ENCODE measurements at places on chromosomes 3 and 15.

DNA sequence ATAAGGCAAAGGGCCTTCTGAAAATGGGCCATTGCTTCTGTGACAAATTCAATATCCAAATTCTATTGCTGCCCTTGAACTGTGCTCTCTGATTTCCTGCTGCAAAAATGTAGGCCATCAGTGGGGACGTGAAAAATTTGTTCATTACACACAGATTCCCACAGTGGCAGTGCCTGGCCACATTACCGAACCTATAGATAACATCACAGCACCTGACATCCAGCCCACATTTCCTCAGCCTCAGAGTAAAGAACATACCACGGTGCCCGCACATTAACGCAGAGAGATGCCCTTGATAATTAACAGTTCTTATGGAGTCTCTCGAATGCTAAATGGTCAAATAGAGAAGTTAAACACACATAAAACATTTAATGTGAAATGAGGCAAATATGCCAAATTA lies 931.6 kb upstream of the CFAP20DC start:
- no peak for DNase-seq

GRCh38 chr3:25292595-25292994 lies 135.5 kb upstream of the RARB start:
- DNase-seq: no peak

DNA sequence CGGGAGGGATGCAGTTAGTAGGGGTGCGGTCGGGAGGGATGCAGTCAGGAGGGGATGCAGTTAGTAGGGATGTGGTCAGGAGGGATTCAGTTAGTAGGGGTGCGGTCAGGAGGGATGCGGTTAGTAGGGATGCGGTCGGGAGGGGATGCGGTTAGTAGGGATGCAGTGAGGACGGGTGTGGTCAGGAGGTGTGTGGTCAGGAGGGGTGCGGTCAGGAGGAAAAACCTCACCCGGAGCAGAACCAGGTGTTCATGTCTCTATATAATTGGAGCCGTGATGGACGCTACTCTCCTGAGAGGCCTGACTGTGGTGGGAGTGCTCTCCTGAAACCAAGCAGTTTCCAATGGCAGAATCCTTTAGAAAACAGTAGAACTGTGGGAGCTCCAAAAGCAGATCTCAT lies 95.8 kb downstream of the BDH1 start:
- DNase-seq: peak; percentile 47

DNA sequence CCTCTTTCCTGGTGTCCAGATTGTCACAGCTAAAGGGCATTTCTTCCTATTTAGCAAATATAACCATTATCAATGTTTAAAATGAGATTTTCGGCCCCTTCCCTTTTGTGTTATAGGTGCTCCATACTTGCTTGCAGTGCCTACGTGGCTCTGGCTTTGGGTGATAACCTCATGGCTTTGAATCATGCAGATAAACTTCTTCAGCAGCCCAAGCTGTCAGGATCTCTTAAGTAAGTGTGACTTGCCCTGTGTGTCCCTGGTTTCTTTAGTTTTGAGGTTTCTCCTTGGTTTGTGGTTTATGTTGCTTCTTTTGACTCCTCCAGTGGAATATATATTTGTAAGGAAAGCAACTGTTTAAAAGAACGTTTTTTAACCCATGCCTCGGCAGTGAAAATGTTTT lies 58.5 kb upstream of the TRIM71 start:
- no peak for DNase-seq

GRCh38 chr3:105827959-105828358 lies 40.9 kb downstream of the CBLB start:
- no peak for DNase-seq

DNA sequence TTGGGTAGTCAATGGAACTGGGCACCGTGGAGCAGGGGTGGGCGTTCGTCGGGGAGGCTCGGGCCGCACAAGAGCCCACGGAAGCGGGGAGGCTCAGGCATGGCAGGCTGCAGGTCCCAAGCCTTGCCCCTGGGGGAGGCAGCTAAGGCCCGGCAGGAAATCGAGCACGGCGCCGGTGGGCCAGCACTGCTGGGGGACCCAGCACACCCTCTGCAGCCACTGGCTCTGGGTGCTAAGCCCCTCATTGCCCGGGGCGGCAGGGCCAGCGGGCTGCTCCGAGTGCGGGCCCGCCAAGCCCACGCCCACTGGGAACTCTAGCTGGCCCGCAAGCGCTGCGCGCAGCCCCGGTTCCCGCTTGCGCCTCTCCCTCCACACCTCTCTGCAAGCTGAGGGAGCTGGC lies 21.5 kb upstream of the C2CD4B start:
- no peak for DNase-seq

DNA sequence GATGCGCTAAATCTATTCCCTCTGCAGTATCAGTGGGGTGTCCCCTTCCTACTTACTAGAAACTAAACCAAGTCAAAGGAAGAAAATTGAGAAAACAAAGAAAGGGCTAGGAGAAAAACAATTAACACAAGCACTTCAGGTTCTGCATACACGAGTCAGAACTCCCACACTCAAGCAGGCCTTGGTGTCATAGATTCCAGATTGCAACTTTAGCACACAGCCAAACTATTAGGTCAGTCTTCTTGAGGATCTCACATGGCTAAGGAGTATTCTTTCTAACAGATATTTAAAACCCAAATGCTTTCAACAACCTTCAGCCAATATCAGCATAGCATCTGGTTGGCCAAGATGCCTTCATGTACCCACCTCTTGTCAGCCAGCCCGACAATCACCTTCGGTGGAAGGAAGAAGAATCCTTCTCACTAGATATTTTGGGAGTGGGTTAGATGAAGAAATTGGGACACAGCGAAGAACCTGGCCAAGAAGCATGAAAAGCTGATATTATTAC lies 340.0 kb downstream of the VPS13C start:
- no peak for DNase-seq

- DNase-seq: no peak
Measured at GRCh38 chr3:194631696-194632095, 1.5 kb downstream of the TMEM44 start.

DNA sequence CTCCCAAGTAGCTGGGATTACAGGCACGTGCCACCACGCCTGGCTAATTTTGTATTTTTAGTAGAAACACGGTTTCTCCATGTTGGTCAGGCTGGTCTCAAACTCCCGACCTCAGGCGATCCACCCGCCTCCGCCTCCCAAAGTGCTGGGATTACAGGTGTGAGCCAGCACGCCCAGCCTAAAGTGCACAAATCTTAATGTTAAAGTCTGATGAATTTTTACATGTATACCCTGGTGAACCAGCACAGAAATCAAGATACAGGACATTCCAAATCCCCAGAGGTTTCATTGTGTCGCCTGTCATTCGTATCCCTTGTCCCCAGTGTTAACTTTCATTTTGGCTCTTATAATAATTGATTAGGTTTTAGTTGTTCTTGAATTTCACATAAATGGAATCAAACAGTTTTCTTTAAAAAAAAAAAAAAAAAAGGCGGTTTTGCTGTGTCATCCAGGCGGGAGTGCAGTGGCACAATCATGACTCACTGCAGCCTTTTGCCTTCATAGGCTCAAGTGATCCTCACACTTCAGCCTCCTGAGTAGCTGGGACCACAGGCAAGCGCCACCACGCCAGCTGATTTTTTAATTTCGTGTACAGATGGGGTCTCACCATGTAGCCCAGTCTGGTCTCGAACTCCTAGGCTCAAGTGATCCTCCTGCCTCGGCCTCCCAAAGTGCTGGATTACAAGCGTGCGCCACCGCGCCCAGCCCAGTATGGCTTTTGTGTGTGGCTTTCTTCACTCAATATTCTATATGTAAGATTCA lies 1.5 kb upstream of the TM4SF19 start:
- DNase-seq: no peak

DNA sequence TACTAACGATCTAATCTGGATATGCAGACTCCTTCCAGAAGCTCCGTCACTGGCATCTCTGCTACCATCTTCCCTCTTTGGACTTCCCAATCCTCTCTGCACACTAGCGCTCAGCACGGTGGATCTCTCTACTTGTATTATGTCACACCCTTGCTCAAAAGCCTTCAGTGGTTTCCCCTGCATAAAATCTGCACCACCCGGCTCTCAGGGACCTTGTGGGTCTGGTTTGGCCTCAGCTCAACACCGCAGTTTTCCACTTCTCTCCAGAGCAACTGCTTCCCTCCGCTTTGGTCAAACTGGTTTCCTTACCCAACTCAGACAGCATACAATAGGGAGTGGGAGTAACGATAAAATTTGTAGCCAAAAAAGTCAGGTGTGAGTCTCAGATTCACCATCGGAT lies 30.7 kb upstream of the HES1 start:
- no peak for DNase-seq

DNA sequence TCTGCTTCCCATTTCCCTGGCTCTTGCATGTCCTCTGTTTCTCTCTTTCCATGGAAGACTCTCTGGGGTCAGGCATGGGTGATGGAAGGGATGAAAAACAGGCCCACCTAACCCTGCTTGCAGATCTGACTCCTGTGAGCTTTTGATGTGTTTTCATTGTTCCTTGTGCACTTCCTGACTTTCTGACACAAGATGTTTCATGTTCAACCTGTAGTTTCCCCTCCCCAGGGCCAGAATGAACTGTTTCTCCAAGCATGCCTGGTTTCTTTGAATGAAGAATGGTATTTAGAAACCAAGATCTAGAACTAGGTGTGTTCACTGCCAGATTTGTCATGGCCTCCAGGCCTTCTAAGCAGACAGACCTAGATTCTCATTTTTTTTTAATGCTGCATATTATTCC lies 36.1 kb upstream of the CRTC3 start:
- DNase-seq: no peak

- DNase-seq: no peak
Measured at GRCh38 chr3:194089357-194090177, 46.4 kb upstream of the HES1 start.

- DNase-seq: no peak
Measured at GRCh38 chr3:194905696-194906095, 220.0 kb downstream of the FAM43A start.

DNA sequence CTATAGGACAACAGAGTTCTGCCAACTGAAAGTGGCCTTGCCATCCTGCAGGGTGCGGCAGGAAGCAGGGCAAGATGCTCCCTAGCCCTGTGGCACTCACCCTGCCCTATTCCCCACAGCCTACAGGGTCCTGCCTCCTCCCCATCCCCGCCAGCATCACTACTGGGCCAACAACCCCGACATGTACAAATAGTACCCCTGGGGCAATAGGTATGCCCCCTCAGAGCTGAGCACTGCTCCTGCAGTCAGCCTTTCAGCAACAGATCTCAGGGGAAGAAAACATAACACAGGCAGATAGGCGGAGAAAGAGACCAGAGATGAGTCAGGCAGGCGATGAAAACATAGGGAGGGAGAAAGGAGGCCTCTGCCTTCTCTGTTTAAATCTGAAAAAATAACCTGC lies 74.7 kb downstream of the XXYLT1 start:
- DNase-seq: no peak

- DNase-seq: no peak
Measured at GRCh38 chr3:59483191-59483590, 433.4 kb upstream of the CFAP20DC start.

GRCh38 chr3:184379358-184380184 lies at the start of gene CHRD:
CHRD (plus strand) TSS chr3:184380054; CDS start chr3:184380319, 265 bp downstream.
- DNase-seq: no peak

DNA sequence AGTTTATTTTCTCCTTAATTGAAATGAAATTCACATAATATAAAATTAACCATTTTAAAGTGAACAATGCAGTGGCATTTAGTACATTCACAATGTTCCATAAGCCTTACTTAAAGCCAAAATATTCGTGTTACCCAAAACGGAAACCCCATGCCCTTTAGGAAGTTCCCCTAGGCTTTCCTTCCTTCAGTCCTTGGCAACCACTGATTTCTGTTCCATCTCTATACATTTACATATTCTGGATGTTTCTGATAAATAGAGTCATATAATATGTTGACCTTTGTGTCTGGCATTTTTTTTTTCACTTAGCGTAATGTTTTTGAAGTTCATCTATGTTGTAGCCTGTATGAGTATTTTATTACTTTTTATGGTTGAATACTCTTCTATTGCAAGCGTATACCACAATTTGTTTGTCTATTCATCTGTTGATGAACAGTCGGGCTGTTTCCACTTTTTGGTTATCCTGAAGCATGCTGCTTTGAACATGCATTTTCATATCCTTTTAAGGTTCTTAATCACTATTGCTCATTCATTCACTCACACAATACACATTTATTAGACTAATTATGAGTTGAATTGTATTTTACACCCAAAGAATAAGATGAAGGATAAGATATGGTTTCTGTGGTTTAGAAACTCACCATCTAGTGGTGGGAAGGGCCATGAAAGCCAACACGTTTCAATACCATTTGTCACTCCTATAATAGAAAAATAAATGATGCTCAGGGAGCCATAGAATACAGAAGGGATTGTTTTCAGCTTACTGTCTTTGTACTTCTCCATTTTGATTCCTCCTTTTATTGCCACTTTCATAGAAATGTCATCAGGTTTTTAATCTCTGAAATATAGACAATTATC lies 408.2 kb upstream of the CBLB start:
- DNase-seq: no peak

DNA sequence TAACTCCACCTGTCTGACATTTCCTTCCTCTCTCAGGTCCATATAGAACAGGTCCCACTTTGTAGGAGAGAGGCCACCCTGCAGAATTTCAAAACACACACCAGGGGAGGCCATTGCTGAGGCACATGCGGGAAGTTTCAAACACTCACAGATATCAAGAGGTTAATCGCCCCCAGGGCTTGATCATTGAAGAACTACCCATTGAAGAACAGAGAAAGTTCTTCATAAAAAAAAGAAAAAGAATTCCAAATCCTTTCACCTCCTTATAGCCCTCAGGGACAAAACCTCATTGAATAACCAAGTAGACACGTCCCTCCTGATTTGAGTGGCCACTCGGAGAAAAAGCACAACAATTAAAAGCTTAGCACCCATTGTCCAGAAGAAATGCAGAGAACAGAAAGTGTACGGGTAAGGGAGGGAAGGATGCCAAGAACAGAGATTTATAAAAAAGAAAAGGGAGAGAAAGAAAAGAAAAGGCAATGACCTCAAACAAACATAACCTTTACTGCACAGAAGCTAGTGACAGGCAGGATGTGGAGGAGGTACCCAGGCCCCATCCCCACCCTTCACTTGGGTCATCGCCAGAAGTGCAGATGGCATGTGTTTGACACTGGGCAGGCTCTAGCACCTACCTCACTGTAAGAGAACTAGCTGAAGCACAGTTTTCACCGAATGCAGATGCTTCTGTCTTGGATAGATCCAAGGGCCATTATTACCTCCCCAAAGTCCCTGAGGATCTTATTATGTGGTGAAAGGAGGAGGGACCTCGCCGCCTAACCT lies 112.3 kb upstream of the HES1 start:
- DNase-seq: no peak

DNA sequence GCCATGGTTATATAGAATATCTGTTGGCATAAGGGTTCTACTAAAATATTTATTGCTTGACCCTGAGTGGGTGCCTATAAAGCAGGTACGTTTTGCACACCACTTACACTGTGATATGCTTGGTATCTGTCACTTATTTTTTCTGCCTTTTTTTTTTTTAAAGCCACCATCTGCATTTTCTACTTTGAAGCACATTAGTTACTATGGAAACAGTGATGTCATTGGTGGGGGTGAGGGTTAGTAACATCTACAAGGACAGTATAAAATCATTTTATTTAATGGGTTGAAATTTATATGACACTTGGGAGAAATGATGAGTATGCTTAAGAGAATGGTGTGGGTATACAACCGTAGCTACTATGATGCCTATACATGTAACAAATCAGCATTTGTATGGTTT lies 25.6 kb downstream of the SLCO3A1 start:
- DNase-seq: no peak
